Cortex of kidney (tissue), 1 donor: ENCODE measurements at places on chromosomes 12 and 14.

DNA sequence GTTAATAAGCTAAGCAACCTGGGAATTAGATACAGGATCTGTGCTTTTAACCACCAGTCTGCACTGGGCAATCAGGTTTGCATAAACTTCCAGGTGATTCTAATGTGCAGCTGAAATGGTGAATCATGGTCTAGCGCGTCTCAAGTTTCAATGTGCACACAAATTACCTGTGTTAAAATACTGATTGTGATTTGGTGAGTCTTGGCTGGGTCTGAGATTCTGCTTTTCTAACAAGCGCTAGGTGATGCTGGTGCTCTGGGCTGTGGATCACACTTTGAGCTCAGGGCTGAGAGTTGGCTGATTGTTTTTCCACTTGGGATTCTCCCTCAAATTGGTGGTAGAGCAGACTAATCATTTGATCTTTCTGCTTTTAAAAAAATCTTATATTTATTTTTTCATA is 124.8 kb downstream of the C12orf75 start:
- DNase-seq: no peak

- no peak for DNase-seq
Measured at GRCh38 chr14:83355609-83356008, 1822.0 kb upstream of the SEL1L start.

GRCh38 chr12:64687816-64688215 is 71.4 kb downstream of the GNS start:
- DNase-seq: no peak

GRCh38 chr14:98896449-98896848 is 375.5 kb downstream of the BCL11B start:
- DNase-seq: no peak

GRCh38 chr12:92445253-92446082 is 257.3 kb upstream of the PLEKHG7 start:
- DNase-seq: no peak

- DNase-seq: no peak
Measured at GRCh38 chr12:104975587-104976343, 10.4 kb upstream of the NOPCHAP1 start.

- DNase-seq: no peak
Measured at GRCh38 chr12:75850721-75851462, 180.7 kb downstream of the PHLDA1 start.

DNA sequence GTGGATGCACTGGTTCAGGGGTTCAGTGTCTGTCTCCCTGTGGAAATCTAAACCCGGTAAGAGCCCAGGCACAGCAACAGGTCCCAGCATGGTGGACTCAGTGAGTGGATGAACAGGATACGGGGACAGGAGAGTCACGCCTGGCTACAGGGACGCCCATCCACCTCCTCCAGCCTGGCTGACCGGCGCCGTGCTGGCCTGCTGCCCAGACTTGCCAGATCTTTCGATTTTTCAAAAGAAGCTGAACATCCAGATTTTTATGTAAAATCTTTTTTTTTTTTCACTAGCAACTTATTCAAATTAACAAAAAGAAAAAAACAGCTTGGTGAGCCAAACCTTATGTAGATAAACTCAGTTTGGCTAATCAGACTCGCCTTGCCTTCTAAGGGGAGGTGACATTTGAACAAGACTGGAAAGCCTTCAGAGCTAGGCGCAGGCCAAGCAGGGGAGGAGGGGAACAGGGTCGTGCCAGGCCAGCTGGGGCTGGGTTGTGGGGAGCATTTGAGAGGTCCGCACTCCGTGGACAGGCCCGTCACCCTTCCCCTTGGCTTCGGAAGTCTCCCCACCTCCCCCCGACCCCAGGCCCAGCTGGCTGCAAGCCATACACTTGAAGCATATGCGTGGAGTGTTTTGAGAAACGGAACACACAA is 87.8 kb upstream of the NCOR2 start:
- no peak for DNase-seq

- DNase-seq: no peak
Measured at GRCh38 chr12:110858848-110859247, 12.1 kb downstream of the CCDC63 start.

DNA sequence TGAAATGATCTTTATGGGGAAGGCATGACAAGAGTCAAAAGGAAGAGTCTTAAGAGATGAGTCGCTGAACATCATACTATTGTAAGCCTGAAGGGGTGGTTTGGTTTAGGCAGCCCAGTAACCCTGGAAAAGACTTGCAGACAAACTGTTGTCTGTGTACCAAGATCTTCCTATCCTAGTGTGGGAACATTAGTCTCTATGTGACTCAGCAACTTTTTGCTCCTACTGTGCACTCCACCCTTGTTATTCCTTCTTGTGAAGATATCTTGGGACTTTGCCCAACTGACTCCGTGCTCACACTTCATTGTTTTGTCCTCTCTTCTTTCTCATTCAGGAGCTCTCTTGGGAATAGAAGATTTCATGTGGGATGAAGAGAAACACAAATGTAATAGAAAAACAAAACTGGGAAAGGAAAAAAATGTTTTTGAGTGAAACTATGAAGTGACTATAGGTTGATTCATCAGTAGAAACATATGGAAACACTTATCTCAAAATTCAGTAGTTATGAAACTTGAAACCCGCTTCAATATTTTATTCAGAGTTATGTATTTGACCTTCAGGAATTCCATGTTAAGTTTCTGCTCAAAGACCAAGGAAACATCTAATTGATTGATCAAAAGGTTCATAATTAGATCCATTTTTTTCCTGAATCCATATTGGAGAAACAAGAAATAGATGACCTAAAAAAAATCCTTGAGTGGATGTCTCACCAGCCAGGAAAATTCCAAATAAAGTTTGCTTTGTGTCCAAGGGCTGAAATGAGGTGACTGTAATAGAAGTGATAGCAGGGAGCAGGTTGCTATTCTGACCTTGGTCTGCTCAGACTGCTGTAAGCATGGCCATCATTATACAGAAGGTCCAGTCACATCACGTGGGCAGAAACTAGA is 67.2 kb downstream of the BTG1 start:
- DNase-seq: no peak

- no peak for DNase-seq
Measured at GRCh38 chr12:4289231-4289878, 15.8 kb downstream of the CCND2 start.

DNA sequence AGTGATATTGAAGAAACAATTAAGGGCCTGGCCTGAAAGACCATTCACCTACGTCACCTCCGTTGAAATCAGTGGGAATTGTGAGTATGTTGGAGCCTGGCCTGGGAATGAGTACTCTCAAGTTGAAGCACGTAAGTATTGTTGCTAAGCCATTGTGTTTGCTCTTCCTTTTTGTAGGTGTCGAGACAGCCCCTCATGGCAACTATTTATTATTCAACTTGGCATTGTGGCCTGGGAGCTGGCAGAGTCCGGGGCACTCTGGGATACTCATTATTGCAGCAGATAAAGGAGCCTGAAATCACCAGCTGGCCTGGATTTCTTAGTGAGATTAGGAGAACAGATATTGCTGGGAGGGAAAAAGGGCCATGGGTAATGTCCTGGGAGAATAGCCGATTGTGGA is 147.4 kb downstream of the C12orf75 start:
- no peak for DNase-seq

DNA sequence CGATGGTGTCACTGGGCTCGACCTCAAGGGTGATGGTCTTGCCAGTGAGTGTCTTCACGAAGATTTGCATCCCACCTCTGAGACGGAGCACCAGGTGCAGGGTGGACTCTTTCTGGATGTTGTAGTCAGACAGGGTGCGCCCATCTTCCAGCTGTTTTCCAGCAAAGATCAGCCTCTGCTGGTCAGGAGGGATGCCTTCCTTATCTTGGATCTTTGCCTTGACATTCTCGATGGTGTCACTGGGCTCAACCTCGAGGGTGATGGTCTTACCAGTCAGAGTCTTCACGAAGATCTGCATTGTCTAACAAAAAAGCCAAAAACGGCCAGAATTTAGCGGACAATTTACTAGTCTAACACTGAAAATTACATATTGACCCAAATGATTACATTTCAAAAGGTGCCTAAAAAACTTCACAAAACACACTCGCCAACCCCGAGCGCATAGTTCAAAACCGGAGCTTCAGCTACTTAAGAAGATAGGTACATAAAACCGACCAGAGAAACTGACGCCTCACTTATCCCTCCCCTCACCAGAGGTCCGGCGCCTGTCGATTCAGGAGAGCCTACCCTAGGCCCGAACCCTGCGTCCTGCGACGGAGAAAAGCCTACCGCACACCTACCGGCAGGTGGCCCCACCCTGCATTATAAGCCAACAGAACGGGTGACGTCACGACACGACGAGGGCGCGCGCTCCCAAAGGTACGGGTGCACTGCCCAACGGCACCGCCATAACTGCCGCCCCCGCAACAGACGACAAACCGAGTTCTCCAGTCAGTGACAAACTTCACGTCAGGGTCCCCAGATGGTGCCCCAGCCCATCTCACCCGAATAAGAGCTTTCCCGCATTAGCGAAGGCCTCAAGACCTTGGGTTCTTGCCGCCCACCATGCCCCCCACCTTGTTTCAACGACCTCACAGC is 717 bp downstream of the UBC start:
- DNase-seq: no peak

- no peak for DNase-seq
Measured at GRCh38 chr12:75870878-75871277, 160.7 kb downstream of the PHLDA1 start.

DNA sequence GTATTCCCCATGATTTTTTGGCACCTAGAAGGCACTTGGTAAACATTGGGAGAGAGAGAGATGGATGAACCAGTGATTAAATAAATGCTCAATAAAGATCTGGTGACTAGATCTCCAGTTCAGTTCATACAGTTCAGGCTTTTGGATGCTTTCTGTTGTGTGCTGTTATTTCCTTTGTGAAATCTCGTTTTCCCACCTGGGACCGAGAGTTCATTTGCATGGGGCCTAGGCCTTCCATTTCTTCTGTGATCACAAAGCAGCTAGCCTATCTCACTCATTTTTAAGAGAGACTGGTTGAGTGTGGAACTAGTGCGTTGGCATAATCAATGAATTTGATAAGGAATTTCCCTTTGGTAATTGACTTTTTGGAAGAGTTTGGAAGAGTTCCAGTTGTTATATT is 104.0 kb downstream of the VRK1 start:
- no peak for DNase-seq

- no peak for DNase-seq
Measured at GRCh38 chr14:22536853-22537338, 52.1 kb downstream of the DAD1 start.

DNA sequence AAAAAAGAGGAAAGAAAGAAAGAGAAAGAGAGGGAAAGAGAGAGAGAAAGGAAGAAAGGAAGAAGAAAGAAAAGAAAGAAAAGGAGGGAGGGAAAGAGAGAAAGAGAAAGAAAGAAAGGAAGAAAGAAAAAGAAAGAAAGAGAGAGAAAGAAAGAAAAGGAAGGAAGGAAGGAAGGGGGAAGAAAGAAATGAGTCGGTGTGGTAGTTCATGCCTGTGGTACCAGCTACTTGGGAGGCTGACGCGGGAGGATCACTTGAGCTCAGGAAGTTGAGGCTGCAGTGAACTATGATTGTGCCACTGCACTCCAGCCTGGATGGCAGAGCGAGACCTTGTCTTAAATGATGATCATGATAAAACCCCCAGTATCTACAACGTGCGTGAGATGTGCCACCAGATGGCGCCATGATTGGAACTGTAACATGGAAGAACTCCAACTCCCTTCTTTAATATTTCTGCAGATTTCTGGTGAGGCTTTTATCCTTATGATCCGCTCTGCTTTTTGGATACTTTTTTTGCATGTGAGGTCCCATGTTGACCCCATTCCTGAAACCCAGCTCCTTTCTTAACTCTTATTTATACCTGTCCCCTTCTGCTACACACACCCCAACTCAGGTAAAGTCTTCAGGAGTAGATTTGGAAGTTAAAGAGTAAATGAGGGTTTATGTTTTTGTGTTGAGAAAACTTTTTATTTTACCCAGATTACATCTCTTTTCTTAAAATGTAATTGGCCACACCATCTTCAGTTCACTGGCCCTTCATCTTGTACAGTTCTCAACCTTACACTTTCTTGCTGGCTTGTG is 25.6 kb downstream of the RNASE10 start:
- DNase-seq: no peak

- DNase-seq: no peak
Measured at GRCh38 chr12:988646-989045, 2.4 kb upstream of the ERC1 start.

- no peak for DNase-seq
Measured at GRCh38 chr12:20024194-20024593, 344.1 kb upstream of the PDE3A start.

- no peak for DNase-seq
Measured at GRCh38 chr12:51517800-51518199, 73.2 kb upstream of the SCN8A start.

DNA sequence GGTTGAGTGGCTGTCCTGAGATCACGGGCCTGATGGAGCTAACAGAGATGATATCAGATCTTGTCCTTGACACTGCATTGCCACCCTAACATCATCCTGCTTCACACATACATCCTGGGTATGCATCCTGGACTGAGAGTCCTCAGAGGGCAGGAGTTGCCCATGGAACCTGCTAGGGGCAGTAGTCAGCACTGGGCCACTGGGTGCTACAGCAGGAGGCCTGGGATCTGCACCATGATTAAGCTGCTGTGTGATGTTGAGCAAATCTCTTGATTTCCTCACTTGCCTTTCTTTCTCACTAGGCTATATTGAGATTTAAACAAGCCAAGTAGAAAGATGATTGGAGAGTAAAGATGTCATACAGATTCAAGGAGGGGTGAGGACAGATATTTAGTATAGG is 22.1 kb upstream of the EIF4B start:
- no peak for DNase-seq

- DNase-seq: no peak
Measured at GRCh38 chr12:67524861-67525616, 123.5 kb upstream of the DYRK2 start.

DNA sequence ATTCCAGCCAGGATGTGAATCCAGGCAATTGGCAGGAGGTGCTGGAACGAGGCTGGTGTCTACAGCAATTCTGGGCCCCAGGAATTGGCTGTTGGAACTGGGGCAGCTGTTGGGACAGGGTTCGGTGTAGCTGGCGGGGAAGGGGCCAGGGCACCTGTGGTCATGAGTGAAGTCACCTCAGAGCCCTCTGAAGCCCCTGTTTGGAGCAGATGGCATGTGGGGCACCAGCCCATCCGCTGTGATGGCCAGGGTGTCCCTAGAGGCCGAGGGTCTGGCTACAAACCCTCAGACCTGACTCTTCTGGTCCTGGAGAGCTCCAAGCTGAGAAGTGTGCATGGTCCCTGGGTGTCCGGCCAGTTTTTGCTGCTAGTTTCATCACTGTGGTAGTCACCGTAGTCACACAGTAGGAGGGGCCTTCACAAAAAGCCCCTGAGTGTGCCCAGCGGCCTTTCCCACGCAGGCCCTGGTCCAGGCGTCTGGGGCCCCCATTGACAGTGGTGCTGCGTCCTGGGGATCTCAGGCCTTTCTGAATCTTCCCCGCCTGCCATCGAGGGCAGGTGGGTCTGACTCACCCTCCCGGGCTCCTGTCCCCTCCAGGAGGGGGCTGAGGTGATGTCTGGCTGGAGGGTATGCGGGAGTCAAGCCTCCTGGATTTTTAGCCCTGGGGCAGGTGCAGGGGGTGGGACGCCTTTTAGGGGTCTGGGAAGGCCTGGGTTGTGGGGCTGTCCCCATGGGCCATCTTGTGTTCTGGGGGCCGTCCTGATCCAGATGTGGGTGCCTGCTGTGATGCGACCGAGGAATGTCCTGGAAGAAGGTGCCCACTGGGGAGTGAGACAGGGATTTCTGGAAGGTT is 368.0 kb downstream of the TMEM121 start:
- no peak for DNase-seq
